ENCODE measurements at places on chromosomes 2 and 18.

DNA sequence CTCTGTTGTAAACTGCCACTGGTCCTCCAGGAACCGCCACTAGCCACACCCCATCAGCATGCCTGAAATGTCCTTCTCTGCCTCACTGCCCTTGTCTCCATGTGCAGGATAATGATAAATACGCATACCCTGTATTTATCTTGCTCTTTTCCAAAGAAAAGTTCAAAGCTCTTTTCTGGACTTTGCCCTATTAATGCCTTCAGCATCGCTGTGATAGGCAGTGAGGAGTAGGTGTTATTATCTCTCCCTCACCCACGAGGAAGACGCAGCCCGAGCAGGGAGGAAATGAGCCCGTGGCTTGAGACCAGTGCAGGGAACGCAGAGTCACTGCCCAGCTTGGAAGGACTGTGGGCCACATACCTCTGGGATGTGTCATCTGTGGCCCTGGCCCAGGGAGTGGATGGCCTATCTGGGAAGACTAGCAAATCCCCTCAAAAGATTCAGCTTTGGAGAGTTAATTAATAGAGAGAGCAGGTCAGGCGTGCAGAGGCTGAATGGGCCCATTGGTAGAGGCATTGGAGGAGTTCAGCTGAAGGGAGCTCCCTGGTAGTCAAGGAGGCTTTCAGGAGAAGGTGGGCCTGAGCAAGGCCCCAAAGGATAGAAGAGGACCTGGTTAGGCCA lies 39.5 kb upstream of the MCFD2 start:
- no peak for DNase-seq

DNA sequence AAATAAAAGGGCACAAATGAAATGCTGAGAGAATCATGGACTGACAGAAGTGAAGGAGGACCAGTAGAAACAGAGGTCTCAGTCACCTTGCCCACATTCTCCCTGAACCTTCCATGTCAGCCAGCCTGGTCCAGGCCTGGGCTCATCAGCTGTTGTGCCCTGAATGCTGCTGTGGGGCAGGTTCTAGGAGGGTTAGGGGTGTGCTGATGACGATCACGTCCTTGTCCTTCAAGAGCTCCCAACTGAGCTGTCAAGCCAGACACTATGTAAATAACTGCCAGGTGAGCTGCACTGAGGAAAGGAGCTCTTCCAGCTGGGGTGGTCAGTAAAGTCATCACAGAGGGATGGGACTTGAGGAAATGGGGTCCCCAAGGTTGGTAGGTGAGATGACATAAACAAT lies 156.5 kb downstream of the SMAD2 start:
- no peak for DNase-seq

DNA sequence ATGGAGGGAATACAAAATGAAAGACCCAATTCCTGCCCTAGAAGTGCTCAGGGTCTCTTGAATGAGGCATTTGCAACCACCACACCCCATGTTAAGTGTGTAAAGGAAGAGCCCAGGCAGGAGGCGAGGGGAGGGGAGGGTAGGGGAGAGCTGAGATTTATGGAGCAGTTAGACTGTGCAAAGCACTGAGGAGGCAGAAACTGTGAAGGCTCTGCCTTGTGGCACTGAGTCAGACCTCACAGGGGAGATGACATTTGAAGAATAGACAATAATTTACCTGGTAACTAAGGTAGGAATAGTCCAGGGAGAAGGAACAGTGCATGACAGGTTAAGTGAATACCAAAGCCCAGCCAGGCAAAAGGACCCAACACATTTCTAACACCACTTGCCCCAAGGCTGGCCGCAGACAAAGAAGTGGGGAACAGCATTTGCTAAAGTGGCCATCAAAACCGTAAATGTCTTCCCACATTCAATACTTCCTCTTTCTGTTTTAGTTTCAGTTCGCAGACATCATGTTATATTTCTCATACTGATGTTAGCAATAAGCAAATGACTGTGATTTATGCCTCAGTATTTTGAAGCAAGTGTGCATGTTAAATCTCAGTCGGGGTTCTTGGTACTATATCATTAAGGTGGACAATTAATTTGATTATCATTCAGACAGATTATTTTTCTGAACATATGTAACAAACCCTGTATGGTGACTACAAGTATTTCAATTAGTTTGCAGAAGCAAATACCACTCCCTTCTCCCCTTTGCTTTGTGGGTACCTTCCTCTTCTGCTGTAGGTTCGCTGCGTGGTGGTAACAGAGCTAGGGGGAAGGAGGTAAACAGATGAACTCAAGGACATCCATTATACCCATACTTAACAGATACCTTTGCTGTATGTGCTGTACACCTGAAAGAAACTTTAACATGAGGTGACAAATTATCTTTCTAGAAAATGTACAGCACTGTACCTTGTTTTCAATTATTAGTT lies 27.5 kb downstream of the CDH20 start:
- no peak for DNase-seq

DNA sequence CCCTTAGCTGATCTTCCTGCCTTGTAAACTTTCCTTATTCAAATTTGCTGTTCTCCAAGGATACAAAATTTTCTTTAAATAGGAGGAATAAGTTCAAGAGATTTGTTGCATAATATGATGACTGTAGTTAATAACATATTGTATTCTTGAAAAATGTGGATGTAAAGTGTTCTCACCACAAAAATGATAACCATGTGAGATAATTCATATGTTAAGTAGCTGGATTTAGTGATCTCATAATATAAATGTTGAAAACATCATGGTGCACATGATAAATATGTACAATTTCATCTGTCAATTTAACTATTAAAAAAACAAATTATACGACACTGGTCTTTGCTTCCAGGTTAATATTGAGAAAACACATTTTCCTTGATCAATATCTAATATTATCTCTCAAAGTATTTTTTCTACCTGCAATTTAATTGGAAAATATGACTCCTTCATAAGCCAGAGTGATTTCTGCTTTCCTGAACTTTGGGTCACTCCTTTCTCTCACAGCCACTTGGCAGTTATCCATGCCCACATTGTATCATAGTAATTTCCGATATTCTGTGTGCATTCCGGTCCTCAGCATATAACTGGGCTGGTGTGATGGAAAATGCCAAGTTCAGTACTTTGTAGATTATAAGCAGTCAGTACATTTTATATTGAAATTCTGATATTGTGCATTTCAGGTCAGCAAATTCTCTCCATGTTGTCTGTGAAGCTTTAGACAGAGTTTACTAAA lies 152.6 kb downstream of the GULP1 start:
- DNase-seq = no peak

- DNase-seq = no peak
Observed at GRCh38 chr2:151289972-151290866, 751 bp upstream of the NMI start.

DNA sequence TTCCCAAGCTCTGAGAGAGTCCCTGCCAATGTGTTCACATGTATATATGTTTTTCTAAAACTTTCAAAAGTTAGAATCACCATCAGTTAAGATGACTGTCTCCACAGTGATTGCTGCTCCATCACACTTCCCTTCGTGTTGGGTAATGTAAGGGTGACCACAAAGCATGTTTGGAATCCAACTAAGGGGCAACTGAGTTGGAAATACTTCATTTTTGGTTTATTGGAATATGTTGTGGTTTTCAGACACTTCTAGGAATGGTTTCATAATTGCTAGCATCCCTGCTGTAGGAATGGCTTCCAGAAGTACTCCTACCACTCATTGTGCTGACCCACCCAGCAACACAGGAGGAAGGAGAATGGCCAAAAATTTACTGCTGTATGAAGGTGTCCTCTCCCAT lies 212.5 kb upstream of the GULP1 start:
- no peak for DNase-seq

DNA sequence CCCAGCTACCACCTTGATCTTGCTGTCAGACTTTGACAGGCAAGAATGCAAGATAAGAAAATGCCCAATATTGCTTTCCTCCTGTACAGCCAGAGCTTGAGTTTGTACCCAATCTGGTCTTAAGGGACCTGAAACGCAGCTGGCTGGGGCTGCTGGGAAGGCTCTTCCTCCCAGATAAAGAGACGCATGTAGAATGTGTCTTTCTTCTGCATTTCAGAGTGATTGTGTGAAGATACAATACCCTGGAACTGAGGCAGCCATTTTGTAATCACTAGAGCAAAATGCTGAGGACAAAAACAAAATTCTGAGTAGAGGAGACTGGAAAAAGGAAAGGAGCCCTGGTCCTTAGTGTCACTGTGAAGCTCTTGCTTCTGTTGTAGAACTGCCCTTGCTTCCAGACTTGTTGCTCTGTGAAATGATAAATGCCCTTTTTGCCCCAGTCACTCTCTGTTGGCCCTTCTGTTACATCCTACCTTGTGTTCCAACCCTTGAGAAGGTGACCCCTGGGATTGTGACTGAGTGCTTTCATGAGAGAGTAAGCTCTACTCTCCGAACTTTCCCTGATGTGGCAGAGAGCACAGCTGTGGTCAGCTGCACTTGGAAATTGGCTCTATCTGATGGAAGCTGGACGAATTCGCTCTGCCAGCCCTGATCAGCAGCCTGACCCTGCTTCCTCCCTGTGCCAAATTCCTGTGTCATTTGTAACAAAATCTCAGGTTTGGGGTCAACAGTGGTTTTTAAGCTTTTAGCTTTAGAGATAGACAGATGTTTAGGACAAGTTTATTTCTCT lies 137.4 kb upstream of the RBMS1 start:
- no peak for DNase-seq

GRCh38 chr2:230925443-230925878 lies 419 bp upstream of the GPR55 start:
- DNase-seq = no peak

DNA sequence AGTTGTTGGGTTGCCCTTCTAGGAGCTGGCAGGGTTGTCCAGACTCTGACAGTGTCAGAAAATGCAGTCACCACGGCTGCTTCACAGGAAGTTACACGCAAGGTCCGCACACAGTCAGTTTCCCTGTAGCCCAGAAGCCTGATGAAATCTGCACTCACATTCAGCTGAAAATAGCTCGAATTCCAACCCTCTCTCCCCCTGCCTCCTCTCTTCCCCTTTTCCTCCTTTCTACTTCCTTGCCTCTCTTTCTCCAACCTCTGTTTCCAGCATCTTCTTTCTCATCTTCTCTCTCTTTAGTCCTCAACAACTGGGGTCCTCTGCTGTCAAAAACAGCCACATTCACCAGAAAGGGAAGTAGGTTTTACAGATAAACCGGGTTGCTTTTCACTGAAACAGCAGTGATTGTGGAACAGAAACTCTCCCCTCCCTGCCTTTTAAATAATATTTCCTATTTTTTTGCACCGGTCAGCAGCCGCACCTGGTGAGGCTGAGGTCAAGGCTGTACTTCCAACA lies 69.3 kb downstream of the BCL11A start:
- no peak for DNase-seq

DNA sequence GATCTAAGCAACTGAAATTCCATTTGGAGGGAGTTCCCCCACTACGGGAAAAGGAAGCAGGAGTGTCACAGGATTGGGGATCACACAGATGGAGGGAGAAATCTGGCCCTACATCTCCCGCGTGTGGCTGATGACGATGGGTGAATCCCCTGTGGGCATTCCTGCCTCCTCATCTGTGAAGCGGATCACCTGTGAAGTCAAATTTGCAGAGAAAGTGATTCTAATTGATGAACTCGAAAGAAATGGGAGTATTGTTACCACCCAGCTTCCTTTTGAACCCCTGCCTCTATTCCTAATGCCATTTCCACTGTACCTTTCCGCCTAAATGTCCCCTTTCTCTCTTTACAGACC lies 92.0 kb downstream of the CMPK2 start:
- DNase-seq = no peak

DNA sequence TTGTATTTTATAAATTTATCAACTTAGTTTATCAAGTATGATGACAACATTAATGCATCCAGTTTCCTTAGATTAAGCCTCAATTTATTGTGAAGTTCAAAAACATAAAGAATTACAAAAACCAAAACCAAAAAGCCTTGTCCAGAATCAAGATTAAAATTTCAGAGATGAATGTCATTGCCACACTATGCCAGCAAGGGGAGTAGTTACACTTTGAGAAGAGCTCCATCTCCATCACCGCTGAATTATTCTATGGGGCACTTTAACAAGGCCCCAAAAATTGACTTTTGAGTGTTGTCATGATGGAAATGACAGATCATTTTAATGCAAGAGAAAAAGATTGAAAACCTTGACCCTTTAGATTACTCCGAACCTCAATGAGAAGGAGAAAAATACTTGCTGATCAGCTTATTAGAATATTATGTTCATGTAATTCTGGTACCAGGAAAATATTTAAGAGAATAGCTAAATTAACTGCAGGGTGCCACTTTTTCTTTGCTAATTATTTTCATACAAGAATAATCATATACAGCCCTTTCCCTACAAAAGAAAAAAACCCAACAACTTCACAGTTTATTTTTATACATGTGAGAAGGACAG lies 152.5 kb upstream of the AQP4 start:
- DNase-seq = no peak

DNA sequence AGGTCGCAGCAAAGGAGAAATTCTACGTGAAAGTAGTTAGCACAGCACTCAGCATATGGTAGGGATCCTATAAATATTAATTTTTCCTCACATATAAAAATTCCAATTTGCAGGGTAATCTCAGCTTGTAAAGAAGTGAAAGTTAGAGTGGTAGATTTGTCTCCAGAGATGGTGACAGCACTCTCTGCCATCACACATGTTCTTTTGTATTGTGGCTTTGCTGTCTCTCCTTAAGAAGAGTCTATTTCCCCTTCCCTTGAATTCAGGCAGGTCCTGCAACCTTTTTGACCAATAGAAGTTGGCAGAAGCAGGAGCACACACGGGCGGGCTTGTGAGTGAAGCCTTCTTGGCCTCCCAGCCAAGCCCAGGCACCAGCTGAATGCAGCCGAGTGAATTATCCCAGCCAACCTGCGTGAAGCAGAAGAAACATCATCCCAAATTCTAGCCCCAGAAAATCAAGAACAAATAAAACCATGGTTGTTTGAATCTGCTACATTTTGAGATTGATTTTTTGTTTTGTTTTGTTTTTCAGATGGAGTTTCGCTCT lies 107.8 kb upstream of the COPS8 start:
- DNase-seq = no peak

- no peak for DNase-seq
Observed at GRCh38 chr2:24461685-24462084, 29.4 kb upstream of the NCOA1 start.

- no peak for DNase-seq
Observed at GRCh38 chr2:72166279-72166678, 18.6 kb upstream of the CYP26B1 start.

- no peak for DNase-seq
Observed at GRCh38 chr18:8097927-8098326, 511.3 kb upstream of the RAB12 start.

- DNase-seq = no peak
Observed at GRCh38 chr18:48452861-48453323, 43.7 kb upstream of the ZBTB7C start.

DNA sequence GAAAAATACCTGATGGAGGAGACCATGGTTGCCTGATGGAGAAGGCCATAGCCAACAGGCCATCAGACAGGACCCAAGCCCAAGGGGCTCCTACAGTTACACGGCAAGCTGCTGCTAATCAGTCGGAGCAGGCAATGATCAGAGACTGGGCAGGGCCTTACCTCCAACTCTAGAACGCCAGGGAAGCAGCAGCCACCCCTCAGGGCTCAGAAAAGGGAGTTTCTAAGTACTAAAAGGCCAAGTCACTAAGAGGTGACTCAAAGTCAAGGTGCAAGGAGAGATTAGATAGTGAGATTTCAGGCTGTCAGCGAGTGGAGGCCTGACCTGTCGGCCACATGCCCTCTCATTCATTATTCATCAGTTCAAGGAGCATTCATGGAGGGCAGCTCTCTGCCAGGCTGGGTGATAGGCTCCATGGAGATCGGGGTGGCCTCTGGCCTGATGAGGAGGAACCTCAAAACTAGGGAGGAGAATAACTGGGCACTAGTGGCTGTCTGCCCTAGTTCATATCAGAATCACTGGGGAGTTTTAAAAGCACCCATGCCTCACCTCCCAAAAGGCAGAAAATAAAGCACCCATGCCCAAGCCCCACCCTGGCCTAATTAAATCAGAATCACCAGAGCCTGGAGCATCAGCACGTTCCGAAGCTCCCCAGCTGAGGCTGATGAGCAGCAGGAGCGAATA lies 3.6 kb downstream of the VIL1 start:
- no peak for DNase-seq
